RKO (cell line): ENCODE measurements at places on chromosomes 12 and 14.

DNA sequence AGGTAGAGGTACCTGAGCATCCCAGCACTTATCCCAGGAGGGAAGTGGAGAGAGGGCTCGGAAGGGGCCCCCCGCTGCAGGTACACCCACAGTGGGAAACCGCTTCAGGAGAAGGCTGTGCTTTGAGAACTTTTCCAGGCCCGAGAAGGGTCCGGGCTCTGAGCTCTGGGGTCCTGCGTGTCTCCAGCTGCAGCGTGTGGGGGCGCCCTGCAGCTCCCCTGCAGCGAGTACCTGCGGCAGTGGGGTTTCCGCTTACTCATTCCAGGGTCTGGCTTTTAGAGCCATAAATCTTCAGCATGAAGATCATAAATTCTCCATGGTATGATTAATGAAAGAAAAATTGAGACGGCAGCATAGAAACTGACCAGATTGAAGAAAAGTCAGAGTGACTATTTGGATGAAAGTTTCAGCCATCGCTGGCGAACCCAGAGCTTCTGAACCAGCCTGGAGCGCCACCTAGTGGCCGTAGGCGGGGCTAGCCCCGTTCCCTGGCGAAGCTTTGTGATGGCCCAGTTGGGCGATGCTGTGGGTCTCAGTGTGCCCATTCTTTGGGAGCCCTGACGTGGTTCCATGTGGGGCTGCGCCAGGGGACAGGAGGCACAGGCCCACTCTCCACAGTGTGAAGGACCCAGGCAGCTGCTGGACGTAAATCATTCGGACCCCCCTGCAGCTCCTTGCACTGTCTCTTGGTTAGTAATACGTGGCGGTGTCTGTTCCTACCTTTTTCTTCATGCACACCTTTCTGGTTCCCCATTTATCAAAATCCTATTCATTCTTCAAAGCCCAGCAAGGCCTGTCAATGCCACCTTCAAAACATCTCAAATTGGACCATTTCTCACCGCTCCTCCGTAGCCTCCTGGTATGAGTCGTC is 198.2 kb downstream of the TSPAN9 start:
- peak; percentile 69 for DNase-seq

GRCh38 chr12:17137396-17137795 is 531.4 kb upstream of the LMO3 start:
- DNase-seq = no peak

GRCh38 chr12:53169644-53170043 is 10.9 kb upstream of the ZNF740 start:
- no peak for DNase-seq

DNA sequence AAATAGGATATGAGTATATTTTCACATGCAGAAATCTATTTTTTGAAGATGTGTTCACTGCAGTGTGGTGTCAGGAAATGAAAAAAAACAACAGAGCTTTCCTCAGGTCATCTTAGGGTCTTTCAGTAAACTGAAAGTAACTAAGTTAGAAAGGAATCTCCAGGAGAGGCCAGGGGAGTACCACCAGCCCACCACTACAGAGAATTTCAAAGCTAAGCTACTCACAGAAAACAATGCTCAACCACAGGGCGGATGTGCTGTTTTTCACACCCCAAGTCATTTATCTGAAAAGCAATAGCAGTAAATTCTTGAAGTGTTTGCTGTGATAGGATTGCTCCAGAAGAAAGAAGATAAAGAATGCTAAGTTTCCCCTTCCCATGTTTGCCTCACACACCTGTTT is 79.0 kb downstream of the IFNG start:
- DNase-seq = no peak

DNA sequence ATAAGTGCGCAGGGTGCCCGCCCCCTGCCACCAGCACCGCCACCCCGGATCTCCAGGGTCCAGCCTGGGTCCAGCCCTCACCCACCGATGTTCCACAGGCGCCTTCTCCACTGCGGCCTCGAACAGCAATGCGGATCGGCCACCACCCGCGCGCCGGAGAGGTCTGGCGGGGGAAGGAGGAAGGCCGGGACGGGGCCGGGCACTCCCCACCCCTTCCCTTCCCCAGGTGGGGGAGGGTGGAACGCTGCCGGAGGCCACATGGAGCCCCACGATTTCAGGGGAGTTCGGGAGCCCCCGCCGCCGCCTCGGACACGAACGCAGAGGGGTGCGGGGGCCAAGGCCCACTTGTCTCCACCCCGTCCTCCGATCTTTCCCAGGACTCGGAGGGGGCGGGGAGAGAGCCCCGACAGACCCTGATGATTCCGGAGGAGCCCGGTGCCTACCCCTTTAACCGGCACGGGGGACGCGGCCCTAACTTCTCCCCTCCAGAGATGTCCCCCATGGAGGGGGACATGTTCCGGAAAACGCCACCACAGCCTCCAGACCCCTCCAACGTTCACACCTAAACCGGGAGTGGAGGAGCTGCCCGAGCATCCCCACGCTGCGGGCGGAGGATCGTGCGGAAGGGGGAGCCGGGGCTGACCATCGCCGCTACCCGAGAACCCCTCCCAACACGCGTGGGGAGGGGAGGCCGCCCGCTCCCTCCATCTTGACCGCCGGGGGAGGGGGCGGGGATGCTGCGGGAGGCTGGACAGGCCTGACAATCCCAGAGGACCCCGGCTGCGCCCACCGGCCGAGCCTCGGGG is 1.1 kb downstream of the ATXN2 start:
- DNase-seq = peak; percentile 43

- no peak for DNase-seq
Measured at GRCh38 chr14:80110721-80111120, 100.6 kb downstream of the DIO2 start.

DNA sequence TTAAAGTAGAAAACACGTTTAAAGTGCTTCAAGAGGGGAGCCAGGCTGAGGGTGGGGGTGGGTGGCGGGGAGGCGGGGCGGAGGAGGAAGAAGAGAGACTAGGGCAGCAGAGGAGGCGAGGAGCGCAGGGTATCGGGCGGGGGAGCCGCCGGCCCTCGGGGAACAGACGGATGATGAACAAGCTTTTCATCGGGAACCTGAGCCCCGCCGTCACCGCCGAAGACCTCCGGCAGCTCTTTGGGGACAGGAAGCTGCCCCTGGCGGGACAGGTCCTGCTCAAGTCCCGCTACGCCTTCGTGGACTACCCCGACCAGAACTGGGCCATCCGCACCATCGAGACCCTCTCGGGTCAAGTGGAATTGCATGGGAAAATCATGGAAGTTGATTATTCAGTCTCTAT is 39.2 kb downstream of the ZCRB1 start:
- no peak for DNase-seq

- no peak for DNase-seq
Measured at GRCh38 chr12:107762874-107763273, 1.9 kb upstream of the PRDM4 start.

GRCh38 chr14:66955159-66955558 is 234.1 kb upstream of the GARIN2 start:
- DNase-seq = no peak

GRCh38 chr14:74085047-74085637 is 386 bp downstream of the LIN52 start:
- peak; percentile 78 for DNase-seq

DNA sequence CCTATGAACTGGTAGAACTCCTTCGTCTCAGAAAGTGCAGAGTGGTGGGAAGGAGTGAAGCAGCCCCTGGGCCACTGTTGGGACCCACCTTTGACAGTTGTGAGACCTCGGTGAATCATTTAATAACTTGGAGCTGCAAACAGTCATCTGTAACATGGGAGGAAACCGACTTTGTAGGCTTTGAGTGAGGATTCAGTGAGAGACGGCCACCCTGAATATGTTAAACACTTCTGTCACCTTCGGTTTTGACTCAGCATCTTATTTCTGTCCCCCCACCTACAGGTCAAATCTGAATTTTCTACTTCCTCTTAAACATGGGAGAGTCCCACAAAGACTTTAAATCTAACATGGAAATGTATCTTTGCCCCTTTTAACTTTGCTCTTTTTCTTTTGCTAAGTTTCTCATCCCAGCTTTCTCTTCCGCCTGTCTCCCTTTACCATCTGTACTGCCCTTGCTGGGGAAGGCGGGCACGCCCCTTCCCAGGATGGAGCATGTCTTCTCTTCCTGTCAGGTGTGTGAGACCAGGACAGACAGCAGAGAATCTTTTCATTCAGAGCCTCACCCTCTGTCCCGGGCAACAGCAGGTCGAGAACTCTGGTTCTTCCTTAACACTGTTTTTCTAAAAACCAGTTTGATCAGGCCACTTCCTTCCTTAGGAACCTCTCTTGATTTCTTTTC is 37.1 kb downstream of the ZC3H14 start:
- DNase-seq = no peak

GRCh38 chr12:92912672-92913071 is 16.4 kb downstream of the EEA1 start:
- DNase-seq = no peak
